Neural crest cell (in vitro differentiated cells): ENCODE measurements at places on chromosomes 5 and 9. TPM values are rescaled to one million over a fixed set of nuclear protein-coding genes. Genes with fewer than 3 reads are reported as not detected.

Gene MARCOL
- not detected in 2 replicates for total RNA-seq

Gene SHOC1
- total RNA-seq = not detected in 2 replicates

Gene FAM170A
- not detected in 2 replicates for total RNA-seq

Gene LEAP2
- 2.9 and 3.1 TPM in 2 replicates for total RNA-seq

Gene LMBRD2
- 7.7 and 9.1 TPM in 2 replicates for total RNA-seq

Gene SLC12A7
- total RNA-seq = 34.7 and 40.7 TPM in 2 replicates

Gene TMEM252
- not detected in 2 replicates for total RNA-seq

Gene CDKN2B-AS1
- 0.21 TPM in 1 of 2 replicates, not detected in the other for total RNA-seq

DNA sequence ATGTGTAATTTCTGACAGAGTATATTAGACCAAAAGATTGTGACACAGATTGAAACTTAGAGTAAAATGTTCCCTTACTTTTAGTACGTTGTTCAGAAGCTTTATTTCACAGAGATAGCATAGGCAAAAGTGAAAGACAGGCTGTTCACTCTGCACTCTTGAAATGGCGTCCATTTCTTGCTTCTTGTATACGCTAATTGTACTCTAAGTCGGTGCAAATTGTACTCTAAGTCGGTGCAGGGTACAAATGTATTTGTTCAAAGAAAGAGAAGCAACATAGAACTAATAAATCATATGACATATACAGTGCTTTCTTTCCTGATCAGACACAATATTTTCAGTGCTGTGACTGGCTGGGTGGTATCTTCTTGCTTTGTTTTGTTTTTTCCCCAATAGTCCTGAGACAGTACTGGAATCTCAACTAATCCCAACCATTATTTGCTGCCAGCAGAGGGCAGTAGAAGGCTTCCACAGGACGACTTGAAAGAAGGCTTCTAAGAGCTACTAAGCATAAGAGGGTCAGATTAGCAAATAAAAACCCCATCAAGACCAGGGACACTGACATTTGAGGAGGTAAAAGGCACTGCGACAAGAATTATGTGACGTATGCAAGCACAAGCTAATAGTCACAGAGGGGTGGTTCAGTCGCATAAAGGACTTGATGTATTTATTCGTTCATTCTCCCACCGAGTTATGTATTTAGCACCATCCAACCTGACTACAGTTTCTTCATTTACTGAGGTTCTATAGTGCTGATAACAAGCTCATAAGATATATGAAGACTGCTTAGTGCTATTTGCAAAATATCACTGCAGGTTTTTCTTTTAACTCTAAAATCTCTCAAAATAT, 831.8 kb downstream of the TAF11L14 start:
- DNase-seq = peak; percentile 60

GRCh38 chr5:130624805-130625204, 540.3 kb downstream of the HINT1 start:
- no peak for DNase-seq

DNA sequence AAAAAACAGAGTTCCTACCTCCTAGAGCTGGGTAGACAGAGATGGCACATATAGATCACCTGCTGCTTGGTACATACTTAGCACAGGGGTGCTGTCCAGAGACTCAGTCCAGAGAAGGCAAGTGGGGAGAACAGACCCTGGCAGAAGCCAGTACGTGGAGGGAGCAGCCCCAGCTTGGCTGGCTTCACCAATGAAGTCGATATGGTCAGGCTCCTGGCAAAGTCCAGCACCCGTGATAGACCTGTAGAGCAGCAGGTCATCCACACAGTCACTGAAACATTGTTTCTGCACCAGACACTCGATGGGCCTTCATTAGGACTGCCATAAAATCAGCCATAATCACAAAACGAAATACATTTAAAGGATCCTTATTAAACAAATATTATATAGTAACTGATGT, 45.8 kb downstream of the WHRN start:
- DNase-seq = no peak

DNA sequence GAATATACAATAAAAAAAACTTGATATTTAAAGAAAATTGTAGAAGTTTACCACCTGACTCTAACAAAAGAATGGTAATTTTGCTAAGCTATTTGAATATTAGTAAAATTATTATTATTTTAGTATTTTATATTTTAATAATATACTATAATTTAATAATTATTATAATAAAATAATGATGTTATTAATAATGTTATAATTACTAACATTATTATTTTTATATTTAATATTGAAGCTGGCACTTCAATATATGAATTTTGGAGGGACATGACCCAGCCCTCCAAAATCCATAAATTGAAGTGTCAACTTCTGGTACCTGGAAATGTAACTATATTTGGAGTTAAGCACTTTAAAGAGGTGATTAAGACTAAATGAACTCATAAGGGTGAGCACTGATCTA, 486.1 kb upstream of the CDH9 start:
- no peak for DNase-seq

- DNase-seq = peak; percentile 14
Observed at GRCh38 chr5:97425511-97425910, 242.5 kb upstream of the RIOK2 start.

GRCh38 chr9:119094086-119094485, 275.1 kb downstream of the BRINP1 start:
- no peak for DNase-seq

DNA sequence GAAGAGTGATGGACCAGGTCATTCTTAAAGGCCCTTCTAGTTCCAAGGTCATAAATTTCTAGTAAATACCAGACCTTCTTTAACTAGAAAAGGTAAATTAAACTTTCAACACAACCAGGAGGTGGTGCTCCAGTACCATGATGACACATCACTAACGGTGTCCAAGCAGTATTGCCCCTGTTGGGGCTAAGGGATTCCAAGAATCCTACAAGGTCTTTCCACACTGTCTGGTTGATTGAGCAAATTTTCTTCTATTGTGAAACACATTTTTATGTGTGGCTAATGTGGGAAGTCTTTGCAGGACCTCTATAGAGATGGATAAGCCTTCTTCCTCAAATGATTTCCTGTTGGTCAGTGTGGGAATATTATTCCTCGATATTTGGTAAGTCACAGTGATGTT, 459.6 kb upstream of the PAPPA start:
- DNase-seq = no peak

GRCh38 chr5:75600535-75600934, 10.7 kb upstream of the ANKDD1B start:
- DNase-seq = no peak

- no peak for DNase-seq
Observed at GRCh38 chr5:95449460-95449859, 58.3 kb downstream of the FAM81B start.

DNA sequence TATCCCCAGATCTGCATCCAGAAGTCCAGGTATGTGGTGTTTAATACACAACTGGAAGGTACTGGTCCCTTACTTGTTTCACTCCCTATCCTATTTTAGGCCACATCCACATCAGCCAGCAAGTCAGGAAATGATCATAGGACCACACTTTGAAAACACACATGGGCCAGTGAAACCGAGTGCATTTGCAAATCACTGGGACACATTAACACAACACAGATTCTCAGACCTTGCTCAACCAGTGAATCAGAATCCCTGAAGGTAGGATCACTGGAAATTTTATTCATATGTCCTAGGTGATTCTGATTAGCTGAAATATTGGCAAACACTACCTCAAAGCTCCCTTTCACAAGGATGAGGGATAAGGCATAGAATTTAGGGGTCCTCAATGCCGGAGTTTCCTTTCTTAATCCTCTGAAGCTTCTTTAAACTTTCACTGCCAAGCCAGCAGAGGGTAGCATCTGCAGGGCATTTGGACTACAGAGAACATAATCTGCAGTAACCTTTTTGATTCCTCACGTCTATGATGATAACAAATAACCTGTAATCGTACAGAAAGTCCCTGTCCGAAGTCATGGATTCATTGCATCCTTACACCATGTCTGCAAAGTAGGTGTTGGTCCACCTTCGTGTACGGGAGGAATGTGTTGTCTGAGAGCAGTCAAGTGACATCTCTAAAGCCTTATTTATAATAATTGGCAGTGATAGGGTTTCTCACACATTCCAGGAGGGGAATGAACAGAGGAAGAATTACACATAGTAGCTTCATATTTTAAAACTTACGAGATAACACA, 11.0 kb upstream of the ABLIM3 start:
- no peak for DNase-seq

DNA sequence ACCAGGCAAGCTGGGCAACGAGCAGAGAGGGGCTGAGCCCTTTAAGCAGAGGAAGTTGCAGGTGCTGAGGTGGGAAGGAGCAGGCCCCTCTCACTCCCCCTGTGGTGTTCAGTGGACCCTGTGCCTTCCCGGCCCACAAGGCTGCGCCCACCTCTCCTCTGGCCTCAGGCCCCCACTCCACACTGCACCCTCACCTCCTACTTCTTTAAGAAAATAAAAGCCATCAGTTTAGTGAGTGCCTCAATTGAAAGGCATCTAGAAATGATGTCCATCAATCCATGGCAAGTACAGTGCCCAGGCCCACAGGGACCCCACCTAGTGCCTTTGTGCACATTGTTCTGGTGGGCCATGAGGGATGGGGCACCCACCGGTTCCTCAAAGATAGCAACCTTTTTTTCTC, 158.0 kb downstream of the PAX5 start:
- DNase-seq = no peak

DNA sequence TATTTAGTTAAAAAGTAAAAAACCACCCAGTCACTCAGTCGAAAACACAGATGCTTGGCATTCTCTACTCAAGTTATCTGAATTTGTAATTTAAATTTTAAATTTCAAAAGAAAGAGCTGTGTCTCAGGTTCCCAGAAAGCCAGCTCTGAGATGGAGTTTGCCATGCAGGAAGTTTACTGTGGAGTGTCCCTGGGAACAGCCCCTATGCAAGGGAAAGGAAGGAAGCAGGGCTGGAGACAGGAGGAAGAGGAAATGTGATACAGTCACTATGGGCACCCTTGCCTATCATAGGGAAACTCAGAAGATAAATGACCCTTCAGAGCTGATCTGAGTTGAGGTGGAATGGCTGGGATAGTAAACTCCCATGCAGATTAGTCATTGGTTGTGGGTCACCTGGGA, 408.8 kb upstream of the ACTBL2 start:
- no peak for DNase-seq

GRCh38 chr9:91004992-91005391, 203.4 kb downstream of the SYK start:
- no peak for DNase-seq

DNA sequence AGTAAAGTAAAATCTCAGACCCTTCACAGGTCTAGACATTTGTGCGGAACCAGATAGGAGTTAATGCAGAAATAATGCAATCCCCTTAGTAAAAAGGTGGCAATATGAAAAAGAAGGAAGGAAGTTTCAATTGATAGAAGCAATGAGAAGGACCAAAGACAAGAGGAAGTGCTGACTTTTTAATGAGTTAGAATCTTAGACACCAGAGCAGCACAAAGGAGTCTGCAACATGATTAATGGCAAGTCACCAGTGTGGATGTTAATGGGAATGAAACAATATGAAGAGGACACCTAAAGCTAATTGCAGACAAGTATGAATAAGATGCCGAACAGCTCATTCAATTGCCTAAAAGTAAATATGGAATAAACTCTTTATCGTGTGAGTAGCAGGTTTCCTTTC, 50.9 kb downstream of the MEGF9 start:
- DNase-seq = no peak

- DNase-seq = no peak
Observed at GRCh38 chr5:10564838-10565784, 1.2 kb downstream of the ANKRD33B start.

DNA sequence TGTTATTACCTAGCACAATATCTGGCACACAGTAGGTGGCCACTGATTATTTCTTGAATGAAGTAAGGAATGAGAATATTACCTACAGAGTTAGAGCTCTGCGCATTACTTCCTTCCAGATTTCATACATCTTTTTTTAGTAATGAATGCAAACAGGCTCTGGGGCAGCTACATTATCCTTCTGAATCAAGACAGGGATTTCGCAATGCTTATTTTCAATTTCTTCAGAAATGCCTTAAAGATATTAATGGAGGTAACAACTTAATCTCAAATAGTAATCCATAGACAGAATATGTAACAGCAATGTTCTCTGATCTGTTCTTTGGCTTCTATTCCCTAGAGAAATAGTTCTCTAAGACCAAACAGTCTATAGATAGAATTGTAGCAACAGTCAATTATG, 32.6 kb downstream of the CDKN2A start:
- DNase-seq = no peak

GRCh38 chr9:116204252-116204882, 50.8 kb downstream of the PAPPA start:
- no peak for DNase-seq

GRCh38 chr9:132857616-132858342, 20.3 kb downstream of the AK8 start:
- DNase-seq = no peak

GRCh38 chr5:134392301-134392700, 19.4 kb downstream of the CDKN2AIPNL start:
- no peak for DNase-seq

DNA sequence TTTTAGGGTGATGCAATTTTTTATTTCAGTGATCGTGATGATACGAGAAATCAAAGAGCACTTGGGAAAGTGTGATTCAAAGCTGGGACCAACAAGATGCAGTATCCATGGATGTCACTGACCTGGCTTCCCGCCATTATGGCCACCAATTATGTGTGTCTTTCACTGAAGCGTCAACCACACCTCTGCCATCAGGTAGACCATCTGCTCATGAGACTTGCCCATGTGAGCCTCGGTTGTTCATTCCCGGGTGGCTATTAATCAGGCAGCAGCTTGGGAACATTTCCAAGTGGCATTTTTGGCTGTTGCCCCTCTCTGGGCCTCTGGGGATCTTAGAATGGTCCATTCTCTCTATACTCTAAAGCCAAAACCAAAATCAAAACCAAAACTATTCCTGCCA, 436.0 kb upstream of the ADAMTSL1 start:
- no peak for DNase-seq

DNA sequence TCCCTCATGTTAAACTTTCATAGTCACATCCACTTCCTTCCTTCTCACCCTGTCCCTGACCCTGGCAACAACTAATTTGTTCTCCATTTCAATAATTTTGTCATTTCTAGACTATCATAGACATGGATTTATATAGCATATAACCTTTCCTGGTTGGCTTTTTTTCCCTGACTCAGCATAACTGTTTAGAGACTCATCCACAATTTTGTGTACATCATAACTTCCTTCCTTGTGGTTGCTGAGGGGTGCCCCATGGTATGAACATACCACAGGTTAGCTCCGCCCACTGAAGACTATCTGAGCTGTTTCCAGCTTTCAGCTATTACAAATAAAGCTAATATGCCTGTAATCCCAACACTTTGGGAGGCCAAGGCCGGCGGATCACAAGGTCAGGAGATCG, 137.3 kb downstream of the PHF2 start:
- no peak for DNase-seq

- DNase-seq = no peak
Observed at GRCh38 chr5:59221769-59222168, 638.9 kb downstream of the RAB3C start.

DNA sequence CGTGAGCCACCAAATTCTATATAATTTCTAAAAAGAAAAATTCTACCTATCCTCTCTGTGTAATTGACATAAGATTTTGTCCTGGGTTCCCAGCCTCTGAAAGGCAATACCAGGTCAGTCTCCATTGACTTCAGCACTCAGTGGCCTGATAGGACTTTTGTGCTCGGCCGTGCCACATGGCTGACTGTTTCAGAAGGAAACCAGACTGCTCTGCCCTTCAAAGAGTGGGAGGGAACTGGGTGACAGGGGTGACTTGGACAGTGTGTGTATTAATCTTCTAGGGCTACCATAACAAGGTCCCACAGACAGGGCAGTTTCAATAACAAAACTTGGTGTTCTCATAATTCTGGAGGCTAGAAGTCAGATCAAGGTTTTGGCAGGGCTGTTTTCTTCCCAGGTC, 43.0 kb downstream of the ARHGAP26 start:
- no peak for DNase-seq
